ENCODE measurements at places on chromosomes 1 and 21.

- no peak for DNase-seq
Observed at GRCh38 chr1:199690496-199690895, 337.0 kb upstream of the NR5A2 start.

- DNase-seq = no peak
Observed at GRCh38 chr1:235022341-235022980, 106.2 kb downstream of the TOMM20 start.

GRCh38 chr1:110309767-110310166, 29.4 kb upstream of the RBM15 start:
- no peak for DNase-seq

GRCh38 chr1:53331446-53332185, 3.7 kb upstream of the LRP8 start:
- DNase-seq = no peak

- no peak for DNase-seq
Observed at GRCh38 chr1:13228343-13228781, 2.4 kb upstream of the PRAMEF18 start.

GRCh38 chr1:160534823-160535605, 12.0 kb upstream of the SLAMF6 start:
- DNase-seq = no peak

GRCh38 chr1:151284013-151284577, 2.0 kb downstream of the ZNF687 start:
- DNase-seq = no peak

DNA sequence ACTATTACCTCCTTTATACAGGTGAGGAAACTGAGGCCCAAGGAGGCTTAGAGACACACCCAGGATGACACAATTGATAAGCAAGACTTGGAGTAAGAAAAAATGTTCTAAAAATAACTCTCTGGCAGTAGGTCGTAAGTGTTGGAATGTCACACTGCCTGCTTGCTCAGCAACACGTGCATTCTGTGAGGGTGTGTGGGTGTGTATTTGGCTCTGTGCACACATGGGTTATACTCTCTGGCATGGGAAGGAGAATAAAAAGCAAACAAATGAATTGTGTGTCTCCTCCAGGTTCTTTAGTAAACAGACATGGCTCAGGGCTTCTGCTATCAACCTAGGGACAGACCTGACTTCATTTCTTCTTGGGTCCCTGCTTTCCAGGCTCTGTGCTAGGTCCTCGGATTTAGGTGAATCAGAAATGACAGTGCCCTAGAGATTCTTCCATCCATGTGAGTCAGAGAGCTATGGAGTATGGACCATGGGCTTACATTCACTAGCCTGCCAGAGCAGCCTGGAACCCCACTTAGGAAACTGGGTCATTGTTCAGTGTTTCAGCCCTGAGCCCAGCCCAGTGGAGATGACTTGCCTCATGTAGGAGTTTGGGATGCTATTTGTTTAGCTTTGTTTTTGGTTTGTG, 72.4 kb downstream of the ELAVL4 start:
- DNase-seq = no peak

DNA sequence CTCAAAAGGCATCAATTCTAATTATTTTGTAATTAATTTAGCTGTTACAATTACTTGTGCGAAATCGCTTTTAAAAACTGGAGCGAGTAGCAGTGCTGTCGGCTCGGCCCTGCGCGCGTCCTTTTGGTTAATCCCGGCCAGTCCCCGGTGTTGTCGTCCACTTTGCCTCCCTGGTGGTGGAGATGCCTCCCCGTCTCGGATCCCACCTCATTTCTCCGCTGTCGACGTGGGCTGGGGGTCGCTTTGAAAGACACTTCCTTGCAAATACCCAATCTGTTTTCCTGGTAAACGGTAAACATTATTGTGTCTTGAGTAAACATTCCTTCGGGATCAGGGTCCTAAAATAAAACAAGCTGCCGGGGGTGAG, 3.7 kb downstream of the FOXD3 start:
- DNase-seq = no peak

DNA sequence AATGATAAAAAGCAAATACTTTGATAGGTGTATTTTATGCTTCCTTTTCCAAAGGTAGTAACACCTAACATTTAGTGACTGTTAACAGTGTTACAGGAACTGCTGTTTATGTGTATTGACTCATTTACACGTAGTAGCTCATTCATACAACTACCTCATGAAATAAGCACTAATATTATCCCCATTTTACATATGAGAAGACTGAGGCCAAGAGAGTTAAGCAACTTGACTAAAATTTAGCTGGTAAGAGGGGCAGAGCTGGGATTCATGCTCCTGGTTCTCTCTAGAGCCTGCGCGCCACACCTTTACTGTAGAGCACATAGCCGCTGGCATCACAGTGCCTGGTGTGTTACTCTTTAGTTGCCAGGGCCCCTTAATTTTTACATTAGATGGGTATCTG, 11.3 kb downstream of the ZBTB40 start:
- DNase-seq = no peak

DNA sequence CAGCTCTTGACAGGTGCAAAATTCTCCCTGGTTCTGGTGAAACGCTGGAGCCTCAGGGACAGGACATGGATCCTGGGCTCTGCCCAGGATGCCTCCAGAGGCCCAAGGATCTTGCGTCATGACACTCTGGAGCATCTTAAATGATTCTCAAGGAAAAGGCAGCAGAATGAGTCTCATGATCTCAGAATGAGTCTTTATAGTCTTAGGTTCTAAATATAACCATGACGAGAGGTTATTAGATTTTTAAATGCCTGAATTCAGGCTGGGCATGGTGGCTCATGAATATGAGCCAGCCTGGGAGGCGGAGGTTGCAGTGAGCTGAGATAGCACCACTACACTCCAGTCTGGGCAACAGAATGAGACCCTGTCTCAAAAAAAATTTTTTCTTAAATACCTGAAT, 55.5 kb downstream of the ECE1 start:
- DNase-seq = no peak

GRCh38 chr21:44975720-44976555, 36.1 kb downstream of the SLX9 start:
- DNase-seq = no peak

DNA sequence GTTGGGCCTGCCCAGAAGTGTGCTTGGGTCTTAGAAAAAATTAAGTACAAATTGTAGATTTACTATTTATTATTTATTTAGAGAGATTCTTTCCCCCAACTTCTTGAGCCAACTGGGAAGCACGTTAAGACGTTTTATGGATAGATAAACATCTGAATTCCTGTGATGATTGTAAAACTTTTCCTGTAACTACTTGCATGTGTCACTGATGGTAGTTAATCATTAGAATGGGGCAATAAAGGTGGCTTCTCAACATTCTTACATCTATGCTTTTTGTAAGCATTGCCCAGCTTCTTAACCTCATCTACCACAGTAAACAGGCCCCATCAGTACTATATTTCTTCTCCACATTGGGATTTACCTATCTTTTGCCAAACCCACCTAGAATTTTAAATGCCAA, 559.8 kb downstream of the LMO4 start:
- DNase-seq = no peak

- DNase-seq = no peak
Observed at GRCh38 chr21:25507522-25507921, 99.8 kb downstream of the MRPL39 start.

GRCh38 chr1:232443372-232443771, 186.6 kb downstream of the SIPA1L2 start:
- no peak for DNase-seq

GRCh38 chr1:163265547-163265946, 56.2 kb upstream of the NUF2 start:
- no peak for DNase-seq

GRCh38 chr1:162192763-162193162, 123.3 kb downstream of the NOS1AP start:
- no peak for DNase-seq

DNA sequence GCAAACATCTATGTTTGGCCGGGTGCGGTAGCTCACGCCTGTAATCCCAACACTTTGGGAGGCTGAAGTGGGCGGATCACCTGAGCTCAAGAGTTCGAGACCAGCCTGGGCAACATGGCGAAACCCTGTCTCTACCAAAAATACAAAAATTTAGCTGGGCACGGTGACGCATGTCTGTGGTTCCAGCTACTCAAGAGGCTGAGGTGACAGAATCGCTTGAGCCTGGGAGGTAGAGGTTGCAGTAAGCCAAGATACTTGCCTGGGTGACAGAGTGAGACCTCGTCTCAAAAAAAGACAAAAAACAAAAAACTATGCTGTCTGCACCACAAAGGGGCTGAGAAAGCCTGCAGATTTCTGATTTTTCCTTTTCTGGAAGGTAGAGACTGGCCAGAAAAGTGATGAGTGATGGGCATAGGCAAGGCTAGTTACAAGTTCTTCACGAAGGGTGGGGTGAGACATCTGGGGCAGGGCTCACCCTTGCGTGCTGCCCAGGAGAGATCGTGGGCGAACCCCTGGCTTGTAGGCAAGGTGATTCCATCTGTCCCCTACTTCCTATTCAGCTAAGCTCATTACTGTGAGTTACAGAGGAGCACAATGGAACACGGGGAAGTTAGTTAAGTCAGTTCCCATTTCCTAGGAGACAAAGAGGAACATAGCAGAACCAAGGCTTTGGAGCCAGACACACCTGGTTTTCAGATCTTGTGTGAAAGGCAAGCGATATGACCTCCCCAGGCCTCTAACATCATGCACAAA, 3.2 kb downstream of the SLC2A1 start:
- no peak for DNase-seq

- DNase-seq = no peak
Observed at GRCh38 chr1:227903061-227903521, 44.6 kb downstream of the WNT9A start.

- DNase-seq = no peak
Observed at GRCh38 chr1:201221201-201221846, 30.7 kb downstream of the IGFN1 start.

DNA sequence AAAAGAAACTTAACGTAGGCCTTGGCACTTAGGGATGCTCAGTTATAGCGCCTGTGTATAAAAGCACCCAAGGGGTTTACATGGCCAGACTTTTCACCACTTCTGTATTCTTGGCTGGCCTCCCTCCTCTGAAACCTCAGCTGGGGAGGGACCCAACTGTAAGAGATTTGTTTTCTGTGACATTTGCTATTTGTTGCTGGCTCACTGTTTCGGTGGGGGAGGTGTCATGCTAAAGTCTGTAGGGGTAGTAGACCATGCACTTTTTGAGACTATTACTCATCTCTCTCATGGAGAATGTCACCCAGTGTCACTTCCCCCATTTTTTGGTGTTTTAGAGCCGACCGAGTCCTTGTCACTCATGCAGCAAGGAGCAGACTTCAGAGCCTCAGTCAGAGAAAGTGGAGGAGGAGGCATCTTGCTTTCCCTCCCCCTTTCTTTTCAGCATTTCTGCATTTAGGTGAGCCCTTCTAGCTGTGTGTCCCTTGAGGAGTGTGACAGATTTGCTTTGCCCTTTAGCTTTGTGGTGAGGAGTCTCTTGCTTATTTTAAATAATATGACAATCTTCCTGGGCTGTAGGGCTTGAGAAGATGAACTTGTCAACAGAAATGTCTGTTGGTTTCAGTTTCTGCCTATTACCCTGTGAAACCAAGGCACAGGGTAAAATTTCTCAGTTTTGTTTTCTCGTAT, 160.1 kb downstream of the FASLG start:
- no peak for DNase-seq

DNA sequence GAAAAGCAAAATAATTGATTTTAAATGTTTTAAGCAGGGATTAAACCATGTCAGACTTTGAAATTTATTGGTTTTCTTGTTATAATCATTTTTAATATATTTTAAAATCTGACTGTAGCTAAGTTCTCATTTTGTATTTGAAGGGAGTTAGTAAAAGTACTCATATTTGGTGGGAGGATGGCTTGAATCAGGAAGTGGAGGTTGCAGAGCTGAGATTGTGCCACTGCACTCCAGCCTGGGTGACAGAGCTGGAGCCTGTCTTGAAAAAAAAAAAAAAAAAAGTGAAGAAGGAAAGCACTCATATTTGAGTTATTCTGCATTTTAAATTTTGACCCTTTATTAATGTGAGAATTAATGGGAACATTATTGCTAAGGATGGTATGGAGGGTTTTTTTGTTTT, 106.0 kb downstream of the RABGAP1L start:
- no peak for DNase-seq

- DNase-seq = no peak
Observed at GRCh38 chr1:224080115-224080774, 33.7 kb upstream of the FBXO28 start.

- no peak for DNase-seq
Observed at GRCh38 chr1:34611571-34611970, 143.3 kb upstream of the GJB5 start.

DNA sequence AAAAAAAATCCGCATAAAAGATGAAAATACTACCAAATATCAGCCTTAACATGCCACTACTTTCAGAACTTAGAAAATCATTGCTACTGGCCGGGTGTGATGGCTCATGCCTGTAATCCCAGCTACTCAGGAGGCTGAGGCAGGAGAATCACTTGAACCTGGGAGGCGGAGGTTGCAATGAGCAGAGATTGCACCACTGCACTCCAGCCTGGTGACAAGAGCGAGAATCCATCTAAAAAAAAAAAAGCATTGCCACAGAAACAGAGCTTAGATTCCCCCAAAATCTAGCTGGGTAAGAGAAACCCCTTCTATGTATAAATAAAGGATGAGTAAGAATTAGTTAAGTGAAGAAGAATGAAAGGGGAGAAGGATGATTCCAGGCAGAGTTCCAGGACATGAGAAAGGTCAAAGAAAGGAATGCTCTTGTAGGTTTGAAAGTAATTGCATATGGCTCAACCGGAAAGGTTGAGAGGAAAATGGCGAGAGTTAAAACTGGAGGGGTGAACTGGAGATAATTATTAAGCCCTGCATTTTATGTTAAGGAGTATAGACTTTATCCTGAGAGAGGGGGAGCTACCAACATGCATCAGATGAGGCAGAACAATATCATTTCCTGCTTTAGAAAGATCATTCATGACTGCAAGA, 19.7 kb upstream of the NRDC start:
- DNase-seq = no peak

- no peak for DNase-seq
Observed at GRCh38 chr1:70504176-70504820, 93.2 kb downstream of the CTH start.

DNA sequence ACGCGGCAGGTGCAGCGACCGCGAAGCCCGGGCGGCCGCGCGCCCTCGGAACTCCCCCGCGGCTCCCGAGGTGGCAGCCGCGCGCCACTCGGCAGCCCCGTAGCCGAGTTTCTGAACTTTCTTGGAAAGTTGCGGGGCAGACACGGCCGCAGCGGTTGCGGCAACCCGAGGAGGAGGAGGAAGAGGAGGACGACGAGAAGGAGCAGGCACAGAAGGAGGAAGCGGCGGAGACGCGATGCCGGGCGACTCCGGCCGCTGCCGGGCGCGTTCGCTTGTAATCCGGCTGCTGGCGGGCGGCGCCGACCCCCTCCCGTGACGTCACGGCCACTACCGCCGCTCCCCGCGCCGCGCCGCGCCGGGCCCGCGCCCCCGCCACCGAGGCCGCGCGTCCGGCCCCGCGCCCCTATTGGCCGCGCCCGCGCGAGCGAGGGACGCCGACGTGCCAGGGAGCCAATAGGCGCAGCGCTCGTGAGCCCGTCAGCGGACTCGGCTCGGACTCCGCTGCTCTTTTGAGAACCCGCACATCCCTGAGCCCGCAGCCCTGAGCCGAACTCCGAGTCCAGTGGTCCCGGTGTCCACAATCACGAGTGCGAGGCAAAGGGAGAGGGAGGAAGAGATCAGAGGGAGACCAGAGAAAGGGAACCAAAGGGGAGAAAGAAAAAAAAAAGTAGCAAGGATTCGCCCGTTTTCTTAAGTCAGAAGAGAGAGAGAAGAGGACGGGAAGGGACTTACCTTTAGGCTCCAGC, 736 bp upstream of the BARHL2 start:
- no peak for DNase-seq

- DNase-seq = no peak
Observed at GRCh38 chr1:192477630-192478029, 97.9 kb upstream of the RGS1 start.
